ENCODE measurements at places on chromosomes 13 and 19. TPM values are rescaled to one million over a fixed set of nuclear protein-coding genes. Genes with fewer than 3 reads are reported as not detected.

The ZNF229 gene
- total RNA-seq, result 23.4 TPM

The FAM83E gene
- 0.18 TPM for total RNA-seq

The ZNF610 gene
- 2.3 TPM for total RNA-seq

The FCGBP gene
- total RNA-seq, result 0.33 TPM

The TBC1D4 gene
- total RNA-seq, result 9.5 TPM

Measured in fibroblast of the aortic adventitia (primary cell).